Endothelial cell of umbilical vein (primary cell): ENCODE measurements at places on chromosomes 2 and 18. TPM values are rescaled to one million over a fixed set of nuclear protein-coding genes. Genes with fewer than 3 reads are reported as not detected.

GRCh38 chr2:37324786-37325624, at the start of gene PRKD3:
PRKD3 (minus strand) TSS chr2:37324833; CDS start chr2:37316524, 8,309 bp downstream.
- peak; percentile 72 for DNase-seq

DNA sequence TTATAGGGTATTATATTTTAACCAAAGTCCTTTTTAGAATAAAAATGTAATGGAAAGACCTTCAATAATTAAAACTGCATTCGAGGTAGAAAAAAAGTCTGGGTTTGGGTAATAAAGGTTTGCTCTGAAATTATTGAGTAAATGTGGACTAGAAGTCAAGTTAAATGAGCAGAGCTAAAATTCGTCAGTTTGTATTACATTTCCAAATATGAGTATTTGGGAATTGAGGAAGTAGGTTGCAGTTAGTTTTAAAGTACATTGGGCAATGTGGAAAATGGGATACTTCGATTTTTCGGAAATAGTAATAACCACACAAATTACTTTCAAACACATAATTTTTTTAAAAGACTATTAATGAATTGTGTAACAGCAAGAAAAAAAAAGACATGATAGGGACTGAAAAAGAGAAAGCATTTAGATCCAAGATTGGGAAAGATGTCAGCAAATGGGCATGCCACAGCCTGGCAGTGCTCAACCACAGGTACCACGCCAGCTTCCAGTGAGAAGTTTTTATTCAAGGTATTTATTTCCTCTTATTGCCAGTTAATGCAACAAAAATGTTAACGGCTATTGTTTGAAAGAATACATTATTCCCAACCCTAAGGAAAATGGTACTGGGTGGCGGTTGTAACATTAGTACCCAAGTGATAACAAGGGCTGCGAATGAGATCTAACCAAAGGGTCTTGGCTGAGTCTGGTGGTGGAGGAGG, 50.0 kb downstream of the TTC39C start:
- DNase-seq, result no peak

DNA sequence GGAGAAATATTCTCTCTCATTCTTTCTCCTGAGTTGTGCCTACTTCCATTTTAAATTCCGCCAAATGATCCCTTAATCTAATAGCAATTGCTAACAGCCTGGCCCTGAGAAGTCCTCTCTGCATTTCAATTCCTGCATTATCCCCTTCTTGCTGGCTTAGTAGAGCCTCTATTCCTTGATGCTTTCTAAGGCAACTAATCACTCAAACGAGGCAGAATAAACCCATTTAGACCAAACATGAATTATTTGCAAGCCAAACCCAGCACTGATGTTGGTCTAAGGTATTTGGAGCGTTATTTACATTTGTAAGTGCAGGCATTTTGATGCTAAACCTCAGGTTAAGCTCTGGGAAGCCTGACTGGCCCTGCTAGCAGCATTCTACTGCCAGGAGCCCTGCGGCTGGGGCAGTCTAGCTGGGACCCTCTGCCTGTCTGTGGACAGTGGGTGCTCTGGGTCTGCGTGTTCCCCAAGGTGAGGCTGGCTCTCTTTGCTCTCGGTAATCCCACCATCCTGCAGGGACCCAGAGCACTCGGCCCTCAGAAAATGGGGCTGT, 173.1 kb upstream of the HS6ST1 start:
- no peak for DNase-seq

CGREF1 gene
- total RNA-seq, result 4.0 and 5.8 TPM in 2 replicates

DNA sequence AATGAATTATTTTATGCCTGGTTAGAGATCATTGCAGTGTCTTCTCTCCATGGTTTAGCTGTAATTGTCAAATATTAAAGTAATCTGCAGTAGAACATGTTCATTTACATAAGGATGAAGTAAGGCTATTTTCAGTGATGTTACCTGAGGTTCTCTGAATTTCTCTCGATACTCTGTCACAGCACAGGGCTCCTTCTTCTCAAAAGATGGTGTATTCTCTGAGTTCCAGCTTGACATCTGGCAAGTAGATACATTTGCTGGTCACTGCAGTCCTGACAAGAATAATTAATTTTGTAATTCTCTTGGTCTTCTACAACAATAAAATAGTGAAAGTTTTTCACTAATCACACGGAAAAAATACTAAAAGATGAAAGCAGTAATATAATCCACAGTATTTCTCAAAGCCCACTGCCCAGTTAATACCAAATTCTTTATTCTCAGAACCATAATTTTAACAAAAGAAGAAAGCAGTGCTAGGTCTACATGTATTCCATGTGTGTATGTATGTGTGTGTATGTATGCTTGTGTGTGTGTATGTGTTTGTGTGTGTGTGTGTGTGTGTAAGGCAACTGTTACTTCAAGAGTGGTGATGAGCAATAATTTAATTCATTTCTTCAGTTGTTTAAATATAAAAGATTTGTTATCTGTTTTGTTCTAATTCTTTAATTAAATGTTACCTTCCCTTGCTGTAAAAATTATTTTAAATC, 1165.5 kb upstream of the SLC39A10 start:
- DNase-seq, result no peak

- DNase-seq, result no peak
Measured at GRCh38 chr2:219469186-219469724, 29.4 kb upstream of the GMPPA start.

- DNase-seq, result no peak
Measured at GRCh38 chr18:23867006-23867405, 147.5 kb upstream of the TTC39C start.

RPRM gene
- not detected in 2 replicates for total RNA-seq

DNA sequence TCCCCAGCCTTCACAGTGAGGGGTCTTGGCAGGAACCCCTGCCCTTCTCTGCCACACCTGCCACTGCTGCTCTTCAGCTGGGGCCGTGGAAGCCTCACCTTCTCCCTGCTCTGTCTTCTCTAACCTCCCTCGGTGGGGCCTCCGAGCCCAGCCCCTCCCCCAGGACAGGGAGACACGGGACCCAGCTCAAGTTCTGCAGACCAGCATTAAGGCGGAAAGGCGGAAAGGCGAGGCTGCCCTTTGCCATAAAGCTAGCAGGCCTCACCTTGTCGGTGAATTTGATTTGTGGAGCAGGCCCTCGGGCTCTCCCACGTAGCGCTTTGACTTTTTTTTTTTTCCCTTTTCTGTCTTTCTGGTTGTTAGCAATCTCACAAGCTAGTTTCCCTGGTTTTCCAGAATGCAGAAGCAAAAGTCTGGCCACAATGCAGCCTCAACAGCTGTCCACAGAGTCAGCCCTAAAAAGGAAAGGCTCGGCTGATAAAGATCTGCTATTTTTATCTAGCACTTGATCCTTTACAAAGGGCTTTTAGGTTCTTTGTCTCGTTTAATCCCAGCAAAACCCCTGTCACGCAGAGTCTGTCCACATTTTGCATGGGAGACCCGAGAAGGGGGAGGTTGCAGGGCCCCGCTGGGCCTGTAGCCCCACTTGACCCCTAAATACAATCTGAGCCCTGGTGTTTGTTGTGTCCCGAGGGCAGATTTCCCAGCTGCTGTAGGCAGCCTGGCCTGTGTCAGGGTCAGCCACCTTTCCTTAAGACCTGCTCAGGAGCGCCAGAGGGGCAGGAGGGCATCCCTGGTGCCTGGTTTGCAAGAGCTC, 6.0 kb downstream of the ITM2C start:
- DNase-seq, result no peak

- peak; percentile 76 for DNase-seq
Measured at GRCh38 chr2:101120124-101120996, 30.8 kb downstream of the TBC1D8 start.
